ENCODE measurements at places on chromosomes 4 and X.

GRCh38 chr4:75142850-75143249 is 209.9 kb downstream of the PARM1 start:
- DNase-seq: no peak

GRCh38 chr4:169715826-169716225 is 41.9 kb downstream of the HPF1 start:
- no peak for DNase-seq

DNA sequence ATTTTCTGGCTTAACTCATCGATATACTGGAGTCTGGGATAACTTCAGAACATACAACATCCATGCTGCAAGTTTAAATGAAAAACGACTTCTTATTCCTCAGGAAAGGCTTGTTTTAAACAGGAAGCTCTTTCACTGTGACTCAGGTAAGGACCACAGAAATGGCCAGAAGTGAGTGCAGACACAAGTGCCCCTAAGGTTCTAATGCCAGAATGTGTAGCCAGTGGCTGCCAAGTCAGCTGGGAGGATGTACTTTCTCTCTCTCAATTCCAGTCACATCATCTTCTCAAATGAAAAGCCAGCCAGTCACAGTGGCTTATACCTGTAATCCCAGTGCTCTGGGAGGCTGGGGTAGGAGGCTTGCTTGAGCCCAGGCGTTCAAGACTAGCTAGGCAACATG is 144.6 kb downstream of the SH3KBP1 start:
- no peak for DNase-seq

GRCh38 chrX:6187256-6187655 is 41.4 kb downstream of the NLGN4X start:
- DNase-seq: no peak

DNA sequence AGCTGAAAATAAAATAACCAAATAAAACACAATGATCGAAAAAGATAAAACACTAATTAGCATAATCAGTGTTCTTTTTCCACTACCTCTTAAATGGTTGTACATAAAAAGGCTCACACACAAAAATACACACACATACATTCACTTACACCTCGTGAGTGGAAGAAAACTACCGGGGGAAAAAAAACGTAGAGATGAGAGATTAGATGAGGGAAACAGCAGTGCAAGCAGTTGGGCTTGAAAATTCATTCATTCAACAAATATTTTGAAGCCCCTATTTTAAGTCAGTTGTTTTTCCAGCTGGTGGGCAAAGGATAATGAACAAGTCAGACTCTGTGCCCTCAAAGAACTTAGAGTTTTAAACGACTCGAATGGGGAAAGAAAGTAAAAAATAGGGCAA is 1.0 kb downstream of the TBCK start:
- peak; percentile 13 for DNase-seq

GRCh38 chr4:112130906-112131305 is 14.3 kb upstream of the FAM241A start:
- DNase-seq: no peak

DNA sequence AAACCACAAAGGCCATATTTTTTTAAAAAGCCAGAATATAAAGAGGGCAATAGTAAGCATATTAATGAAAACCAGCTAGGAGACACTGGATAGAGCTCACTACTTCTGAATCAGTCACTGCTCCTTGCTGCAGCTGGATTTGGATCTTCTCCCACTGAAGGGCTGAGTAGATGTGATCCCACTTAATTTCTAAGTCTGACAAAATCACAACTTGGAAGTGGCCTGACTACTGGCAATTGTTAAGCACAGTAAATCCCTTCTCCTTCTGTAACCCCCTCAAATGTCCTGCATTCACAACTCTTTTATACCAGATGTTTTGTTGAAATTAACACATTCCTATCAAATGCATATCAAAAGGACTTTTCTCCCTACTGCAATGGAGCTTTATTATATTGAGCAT is 72.9 kb downstream of the AMMECR1 start:
- no peak for DNase-seq

- DNase-seq: no peak
Observed at GRCh38 chr4:158810487-158811215, 41.8 kb downstream of the FNIP2 start.

DNA sequence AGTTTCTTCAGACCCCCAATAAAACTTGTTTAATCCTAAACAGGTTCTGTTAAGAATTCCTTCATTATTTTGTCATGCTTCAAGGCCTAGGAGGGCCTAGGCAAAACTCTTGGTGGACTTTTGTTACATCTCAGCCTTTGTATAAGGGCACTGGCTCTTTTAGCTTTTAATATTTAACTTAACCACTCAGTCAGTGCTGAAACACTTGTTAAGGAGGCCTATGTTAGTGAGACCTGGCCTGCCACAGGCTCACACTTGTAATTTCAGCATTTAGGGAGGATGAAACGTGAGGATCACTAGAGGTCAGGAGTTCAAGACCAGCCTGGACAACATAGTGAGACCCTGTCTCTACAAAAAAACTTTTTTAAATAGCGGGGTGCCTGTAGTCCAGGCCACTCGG is 32.7 kb upstream of the PGK1 start:
- DNase-seq: no peak

DNA sequence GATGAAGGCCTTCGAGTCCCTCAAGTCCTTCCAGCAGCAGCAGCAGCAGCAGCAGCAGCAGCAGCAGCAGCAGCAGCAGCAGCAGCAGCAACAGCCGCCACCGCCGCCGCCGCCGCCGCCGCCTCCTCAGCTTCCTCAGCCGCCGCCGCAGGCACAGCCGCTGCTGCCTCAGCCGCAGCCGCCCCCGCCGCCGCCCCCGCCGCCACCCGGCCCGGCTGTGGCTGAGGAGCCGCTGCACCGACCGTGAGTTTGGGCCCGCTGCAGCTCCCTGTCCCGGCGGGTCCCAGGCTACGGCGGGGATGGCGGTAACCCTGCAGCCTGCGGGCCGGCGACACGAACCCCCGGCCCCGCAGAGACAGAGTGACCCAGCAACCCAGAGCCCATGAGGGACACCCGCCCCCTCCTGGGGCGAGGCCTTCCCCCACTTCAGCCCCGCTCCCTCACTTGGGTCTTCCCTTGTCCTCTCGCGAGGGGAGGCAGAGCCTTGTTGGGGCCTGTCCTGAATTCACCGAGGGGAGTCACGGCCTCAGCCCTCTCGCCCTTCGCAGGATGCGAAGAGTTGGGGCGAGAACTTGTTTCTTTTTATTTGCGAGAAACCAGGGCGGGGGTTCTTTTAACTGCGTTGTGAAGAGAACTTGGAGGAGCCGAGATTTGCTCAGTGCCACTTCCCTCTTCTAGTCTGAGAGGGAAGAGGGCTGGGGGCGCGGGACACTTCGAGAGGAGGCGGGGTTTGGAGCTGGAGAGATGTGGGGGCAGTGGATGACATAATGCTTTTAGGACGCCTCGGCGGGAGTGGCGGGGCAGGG is 568 bp downstream of the HTT start:
- DNase-seq: peak; percentile 53

GRCh38 chr4:89719536-89720090 is 117.3 kb downstream of the SNCA start:
- DNase-seq: no peak

DNA sequence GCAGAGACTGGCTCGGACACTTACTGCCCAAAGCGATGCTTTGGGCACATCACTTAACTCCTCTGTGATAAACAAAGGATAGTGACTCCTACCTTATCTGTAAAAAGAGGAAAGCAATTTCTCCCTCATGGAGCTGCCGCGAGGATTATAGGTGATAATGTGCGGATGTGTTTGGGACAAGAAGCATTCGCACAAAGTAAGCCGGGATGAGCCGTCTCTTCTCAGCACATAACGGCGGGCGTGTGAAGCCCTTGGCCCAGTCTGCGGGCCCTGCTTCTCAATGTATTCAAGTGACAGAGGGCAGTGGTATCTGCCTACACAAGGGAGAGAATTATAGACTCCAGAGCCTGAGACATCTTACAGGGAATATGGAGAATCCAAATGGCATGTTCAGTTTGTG is 550.3 kb upstream of the CPEB2 start:
- DNase-seq: no peak

DNA sequence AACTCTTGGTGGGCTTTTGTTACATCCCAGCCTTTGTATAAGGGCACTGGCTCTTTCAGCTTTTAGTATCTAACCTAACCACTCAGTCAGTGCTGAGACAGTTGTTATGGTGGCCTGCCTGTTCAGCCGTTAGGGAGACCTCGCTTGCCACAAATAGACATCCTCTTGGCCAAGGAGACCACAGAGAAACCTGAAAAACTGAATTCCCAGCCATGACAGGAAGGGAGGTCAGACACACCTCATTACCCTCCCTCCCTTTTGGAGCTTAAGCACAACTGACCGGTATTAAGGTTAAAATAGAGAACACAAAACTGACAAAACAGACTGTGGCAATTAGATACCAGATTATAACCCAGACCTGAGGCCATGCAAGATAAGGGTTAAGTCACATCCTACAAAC is 1639.3 kb downstream of the RPA4 start:
- no peak for DNase-seq

- no peak for DNase-seq
Observed at GRCh38 chr4:89751416-89751815, 85.5 kb downstream of the SNCA start.

DNA sequence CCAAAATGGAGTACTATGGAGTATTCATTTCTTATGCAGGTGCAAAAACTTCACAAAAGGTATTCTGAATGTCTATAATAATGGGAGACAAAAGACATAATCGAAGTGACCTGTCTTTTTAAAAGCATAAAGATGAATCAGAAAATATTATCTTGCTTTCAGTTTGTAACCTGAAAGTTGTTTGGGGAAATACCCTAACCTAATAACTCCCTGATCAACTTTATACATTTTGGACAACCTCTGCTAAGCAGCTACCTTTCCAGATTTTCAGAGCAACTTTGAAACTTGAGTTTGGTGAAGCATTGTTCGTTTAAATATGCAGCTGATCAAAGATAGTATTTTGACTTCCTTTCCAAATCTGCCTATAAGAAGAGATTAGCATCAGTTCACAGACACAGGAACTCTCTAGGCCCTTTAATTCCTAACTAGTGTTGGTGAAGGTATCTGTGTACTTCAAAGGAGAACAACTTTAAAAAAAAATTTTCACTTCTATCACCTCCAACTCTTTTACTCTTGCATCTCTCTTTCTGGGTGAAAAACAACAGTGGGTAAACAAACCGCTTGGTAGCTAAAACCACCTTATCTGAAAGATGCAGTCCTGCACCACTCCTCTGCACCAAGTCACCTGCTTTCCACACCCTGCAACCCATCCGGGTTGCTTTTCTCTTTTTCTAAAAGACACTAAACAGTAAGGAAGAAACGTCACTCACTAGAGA is 26.5 kb downstream of the CD40LG start:
- DNase-seq: peak; percentile 64

GRCh38 chr4:146311238-146311970 is 97.1 kb downstream of the REELD1 start:
- no peak for DNase-seq

- no peak for DNase-seq
Observed at GRCh38 chr4:179666226-179666625, 2224.0 kb upstream of the AGA start.

DNA sequence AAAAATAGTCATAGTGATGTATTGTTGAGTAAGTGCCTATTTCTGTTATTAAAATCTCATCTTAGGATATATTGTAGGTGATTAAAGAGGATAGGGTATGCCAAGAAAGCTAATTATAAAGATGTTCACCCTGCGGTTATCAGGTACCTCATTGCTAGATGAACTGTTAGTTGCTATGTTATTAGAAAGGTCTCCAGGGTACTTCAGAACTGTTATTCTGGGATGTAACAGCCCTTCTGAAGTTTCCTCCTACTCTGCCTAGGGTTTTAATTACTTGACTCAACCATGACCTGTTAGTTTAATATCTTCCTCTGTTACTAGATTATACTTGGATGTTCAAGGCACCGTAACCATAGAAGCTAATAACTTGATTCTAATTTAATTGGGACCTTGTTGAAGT is 15.4 kb downstream of the TMPRSS11E start:
- DNase-seq: no peak

- no peak for DNase-seq
Observed at GRCh38 chr4:7202411-7202810, 10.1 kb downstream of the SORCS2 start.

DNA sequence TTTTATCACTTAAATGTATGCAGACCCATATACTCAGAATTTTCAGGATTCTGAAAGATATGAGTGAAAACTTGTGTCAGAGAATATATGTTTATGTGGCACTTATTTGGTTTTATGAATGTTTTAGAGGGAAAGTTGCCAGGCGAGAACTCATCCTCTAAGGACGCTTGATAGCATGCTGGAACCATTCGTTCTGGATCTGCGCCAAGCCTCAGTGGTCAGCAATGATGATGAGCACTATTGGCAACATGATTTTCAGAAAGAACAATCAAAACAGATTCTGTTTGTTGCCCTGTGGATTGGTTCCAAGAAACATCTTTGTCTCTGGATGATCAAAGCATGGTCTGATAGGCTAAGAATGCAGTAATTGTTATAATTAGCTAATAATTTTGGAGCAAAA is 32.1 kb upstream of the RAPGEF2 start:
- no peak for DNase-seq

DNA sequence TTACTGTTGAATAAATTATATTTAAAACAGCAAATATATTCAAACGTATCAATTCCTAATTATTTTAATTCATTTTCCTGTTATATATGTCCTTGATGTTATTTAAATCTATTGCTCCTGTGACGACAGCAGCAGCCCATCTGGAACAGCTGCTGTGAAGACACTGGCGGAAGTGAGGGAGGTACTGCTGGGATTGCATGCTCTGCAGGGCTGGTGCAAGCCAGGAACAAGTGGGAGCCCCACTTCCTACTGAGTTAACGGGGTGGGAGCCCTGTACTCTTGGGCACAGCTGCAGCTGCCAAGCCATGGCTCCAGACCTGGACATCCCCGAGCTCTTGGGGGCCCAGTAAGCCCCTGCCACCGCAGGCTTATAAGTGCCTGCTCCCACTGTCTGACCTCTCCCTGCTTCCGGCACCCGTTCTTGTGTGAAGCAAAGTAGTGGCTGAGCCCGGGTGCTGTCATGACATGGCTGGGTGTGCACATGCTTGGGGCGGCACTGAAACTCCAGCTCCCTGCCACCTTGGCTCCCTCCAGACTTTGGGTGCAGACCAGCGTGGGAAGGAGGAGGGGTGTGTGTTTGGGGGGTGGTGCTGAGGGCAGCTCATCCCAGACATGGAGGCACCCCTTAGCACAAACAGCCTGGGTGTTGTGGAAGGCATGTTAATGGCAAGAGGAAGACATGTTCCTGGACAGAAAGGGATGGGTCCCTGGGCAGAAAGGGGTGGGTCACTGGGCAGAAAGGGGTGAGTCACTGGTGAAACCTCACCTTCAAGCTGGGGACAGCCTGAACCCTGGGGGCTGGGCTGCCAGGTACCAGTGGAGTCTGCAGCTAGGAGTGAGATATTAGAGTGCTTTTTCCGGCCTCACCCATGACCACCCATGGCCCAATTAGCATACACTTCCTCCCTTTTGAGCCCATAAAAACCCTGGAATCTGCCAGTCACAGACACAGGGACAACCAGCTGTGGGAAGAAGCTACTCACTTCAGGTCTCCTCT is 1981.3 kb upstream of the IGFBP7 start:
- no peak for DNase-seq

DNA sequence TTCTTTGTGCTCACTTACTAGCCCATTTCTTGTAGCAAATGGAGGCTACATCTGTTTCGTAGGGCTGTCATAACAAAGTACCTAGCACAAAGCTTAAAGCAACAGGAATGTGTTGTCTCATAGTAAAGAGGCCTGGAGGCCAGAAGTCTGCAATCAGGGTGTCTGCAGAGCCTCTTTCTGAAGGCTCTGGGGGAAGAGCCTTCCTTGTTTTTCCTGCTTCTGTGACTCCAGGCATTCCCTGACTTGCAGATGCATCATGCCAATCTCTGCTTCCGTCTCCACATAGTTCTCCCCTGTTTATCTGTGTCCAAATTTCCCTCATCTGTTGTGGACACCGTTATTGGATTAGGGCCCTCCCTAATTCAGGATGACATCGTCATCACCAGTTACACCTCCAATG is 67.1 kb downstream of the SHROOM2 start:
- no peak for DNase-seq

- no peak for DNase-seq
Observed at GRCh38 chr4:61246034-61246433, 45.9 kb downstream of the ADGRL3 start.

All from CD4-positive, alpha-beta T cell treated with Interleukin-21 for 1 hour (primary cell).